ENCODE measurements at places on chromosomes 2 and 18.
A peak's percentile ranks its signal among the peaks of the same experiment; 100 is the strongest.

GRCh38 chr18:26574958-26575864, 26.9 kb upstream of the KCTD1 start:
- DNase-seq: no peak

- no peak for DNase-seq
Observed at GRCh38 chr2:39733070-39733674, 45.9 kb downstream of the THUMPD2 start.

DNA sequence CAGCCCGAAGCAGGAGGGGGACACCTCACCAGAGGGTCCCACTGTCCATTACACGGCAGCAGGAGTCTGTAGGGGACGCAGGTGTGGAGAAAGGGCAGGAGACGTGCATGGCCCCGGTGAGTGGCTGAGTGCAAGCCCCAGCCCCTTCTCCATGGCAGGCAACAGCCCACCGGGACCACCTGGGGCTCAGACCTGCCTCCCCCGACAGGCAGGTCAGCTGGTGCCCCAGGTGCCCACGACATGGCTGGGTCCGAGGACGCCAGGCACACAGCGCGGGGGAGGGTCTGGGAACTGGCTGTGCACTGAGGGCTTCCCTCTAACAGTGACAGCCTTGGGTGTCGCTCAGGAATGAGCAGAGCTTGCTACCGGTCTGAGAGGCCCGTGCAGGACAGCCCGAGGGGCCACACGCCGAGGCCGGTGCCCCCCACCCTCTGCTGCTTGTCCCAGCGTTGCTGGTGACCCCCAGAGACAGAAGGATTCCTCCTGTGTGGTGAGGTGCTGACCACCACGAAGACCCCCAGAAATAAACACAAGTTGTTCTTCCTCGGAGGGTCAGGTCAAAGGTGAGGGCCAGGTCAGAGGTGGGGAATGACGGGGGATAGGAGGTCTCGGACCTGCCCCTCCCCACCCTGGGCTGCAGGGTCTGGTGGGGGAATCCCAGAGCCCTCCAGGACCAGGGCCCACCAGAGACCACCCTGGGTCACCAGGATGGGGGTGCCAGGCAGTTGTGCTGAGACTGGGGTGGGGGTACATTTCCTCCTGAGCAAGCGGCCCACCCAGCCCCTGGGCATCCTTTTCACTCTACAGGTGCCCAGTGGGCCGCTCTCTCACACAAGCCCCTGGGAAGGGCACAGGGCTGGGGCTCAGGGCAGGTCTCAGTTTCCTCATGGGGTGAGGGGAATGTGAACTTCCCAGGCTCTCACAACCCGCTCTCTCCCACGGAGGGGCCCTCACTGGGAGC, 50.6 kb downstream of the SLC66A2 start:
- DNase-seq: no peak

GRCh38 chr2:88247531-88247930, 77.4 kb downstream of the THNSL2 start:
- DNase-seq: no peak

DNA sequence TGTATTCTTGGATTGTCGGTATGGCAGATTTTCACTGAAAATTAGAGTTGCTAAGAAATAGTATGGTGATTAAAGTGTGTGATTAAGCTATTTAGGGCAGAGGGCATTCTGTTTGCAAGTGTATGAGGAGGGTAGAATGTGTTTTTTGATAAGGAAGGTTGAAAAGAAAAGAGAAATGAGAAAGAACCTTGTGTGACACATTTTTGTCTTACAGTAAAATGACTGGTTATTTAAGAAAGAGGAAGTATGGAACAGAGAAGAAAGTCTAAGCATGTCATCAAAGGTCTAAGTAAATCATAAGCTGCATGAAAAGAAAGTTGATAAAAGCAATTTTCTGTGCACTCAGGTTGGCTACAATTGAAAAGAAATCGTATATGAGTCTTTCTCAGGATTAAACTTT, 5.2 kb upstream of the RSAD2 start:
- no peak for DNase-seq

DNA sequence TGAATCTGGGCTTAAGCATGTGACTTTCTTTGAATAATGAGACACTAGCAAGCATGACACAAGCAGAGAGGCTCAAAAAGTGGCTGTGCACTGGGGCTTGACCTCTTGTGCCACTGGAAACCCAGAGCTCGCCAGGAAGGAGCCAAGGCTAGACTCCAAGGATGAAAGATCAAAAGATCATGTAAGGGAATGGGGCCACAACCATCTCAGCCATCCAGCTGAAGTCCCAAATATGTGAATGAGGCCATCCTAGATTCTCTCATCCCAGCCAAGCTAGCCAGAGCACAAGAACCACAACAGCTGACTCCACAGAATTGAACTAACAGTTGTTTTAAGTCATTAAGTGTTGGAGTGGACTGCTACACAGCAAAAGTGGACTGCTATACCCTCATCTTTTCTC, 288.1 kb downstream of the CCDC178 start:
- no peak for DNase-seq

DNA sequence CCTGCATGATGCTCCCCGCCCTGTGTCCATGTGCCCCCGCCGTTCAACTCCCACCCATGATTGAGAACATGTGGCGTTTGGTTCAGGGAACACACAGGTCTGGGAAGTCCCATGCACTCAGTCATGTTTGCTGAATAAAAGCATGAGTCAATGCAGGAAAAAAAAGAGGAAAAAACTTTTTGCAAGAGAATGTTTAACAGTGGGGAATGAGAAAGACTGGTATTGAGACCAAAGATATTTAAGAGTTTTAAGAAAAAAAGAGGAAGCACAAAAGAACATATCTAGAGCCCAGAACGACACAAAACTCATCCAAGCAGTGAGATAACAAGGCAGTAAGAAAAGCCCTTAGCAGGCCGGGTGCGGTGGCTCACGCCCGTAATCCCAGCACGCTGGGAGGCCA, 279.2 kb upstream of the THSD7B start:
- DNase-seq: no peak

DNA sequence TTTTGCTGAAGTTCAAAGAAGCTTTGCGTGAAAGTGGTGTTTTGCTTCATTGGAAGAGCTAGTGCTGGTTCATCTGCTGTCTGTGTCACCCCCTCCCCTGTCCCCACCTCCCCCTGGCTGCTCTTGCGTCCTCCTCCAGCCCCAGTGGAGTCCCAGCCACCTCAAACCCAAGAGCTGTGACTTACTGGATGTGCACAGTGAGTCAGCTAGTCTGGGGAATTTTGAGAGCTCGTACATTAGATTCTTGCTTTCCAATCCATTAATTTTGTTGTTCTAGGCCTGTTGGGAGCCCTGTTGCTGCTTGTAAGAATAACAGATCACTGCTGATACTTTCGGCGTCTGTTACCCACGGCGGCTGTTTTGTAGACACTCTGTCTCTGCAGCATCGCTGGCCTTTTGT, 412.1 kb downstream of the TSN start:
- DNase-seq: no peak

DNA sequence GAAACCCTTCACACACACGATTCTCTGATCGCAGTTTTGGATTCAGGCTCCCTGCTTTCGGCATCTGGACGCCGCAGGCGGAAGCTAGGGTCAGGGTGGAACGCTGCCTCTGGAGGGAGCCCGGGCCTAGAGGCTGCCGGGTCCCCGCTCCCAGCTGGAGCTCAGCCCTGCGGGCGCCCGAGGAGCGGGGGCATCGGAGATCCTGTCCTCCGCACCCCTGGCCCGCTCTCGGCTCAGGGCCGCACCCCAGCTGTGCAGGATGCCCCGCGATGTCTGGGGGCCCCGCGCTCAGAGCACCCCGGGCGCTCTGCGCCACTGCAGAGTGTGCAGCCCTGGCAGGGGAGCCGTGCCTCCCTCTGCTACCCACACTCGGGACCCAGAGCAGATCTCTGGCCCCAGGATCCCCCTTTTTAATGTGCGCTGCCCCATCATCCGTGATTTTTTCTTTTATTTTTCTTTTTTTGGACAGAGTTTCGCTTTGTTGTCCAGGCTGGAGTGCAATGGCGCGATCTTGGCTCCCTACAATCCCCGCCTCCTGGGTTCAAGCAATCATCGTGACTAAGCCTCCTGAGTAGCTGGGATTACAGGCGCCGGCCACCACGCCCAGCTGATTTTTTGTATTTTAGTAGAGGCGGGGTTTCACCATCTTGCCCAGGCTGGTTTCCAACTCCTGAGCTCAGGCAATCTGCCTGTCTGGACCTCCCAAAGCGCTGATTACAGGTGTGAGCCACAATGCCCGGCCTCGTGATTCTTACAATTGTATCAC, 54.8 kb upstream of the TUBA3E start:
- no peak for DNase-seq

GRCh38 chr18:38025433-38026038, 459.9 kb upstream of the CELF4 start:
- DNase-seq: no peak

- DNase-seq: no peak
Observed at GRCh38 chr2:239716536-239717318, 308.4 kb downstream of the NDUFA10 start.

DNA sequence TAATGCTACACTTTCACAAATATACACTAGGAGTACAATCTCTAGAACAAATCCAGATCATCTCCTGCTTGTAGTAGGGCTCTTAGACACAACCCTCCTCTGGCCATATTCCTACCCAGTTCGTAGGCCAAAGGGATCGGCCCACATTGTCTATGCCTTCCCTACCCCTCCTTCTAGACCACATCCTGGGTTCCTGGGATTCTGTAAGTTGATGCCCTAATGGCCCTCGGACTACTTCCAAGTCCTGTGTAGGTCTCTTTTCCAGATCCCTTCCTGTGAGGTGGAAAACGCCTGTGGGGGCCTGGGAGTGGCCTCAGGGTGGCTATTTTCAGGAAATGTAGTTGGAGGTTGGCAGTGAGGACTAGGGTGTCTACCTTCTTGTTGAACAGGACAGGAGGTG, 289.7 kb downstream of the ZNF385B start:
- no peak for DNase-seq

DNA sequence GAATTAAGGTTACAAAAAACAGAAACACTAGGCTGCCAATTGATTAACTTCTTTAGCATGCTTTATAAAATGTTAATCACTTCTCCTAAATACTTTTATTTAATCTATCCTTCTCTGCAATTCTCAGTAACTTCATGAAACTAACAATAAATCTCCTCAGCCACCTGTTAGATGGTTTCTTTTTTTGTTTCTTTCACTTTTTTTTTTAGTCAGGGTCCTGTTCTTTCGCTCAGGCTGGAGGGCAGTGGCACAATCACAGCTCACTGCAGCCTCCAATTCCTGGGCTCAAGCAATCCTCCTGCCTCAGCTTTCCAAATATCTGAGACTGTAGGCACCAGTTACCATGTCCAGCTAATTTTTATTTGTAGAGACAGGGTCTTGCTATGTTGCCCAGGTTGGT, 213.4 kb upstream of the STK17B start:
- DNase-seq: no peak

- no peak for DNase-seq
Observed at GRCh38 chr2:72947952-72948830, 30.9 kb downstream of the EMX1 start.

- no peak for DNase-seq
Observed at GRCh38 chr2:54107455-54107764, 8.0 kb upstream of the ACYP2 start.

DNA sequence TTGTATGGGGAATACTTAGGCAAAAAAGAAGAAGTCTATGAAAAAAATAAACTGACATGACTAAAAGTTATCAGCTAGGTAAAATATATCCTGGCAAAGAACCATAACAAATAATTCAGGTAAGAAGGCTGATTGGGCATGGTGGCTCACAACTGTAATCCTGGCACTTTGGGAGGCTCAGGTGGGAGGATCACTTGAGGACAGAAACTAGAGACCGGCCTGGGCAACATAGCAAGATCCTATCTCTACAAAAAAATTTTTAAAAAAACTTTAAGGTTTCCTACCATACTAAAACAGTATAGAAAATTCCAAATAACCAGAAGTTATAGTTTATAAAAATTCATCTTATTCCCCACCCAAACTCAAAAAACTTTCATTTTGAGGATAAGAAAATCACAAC, 10.8 kb downstream of the NCKAP1 start:
- DNase-seq: no peak

GRCh38 chr2:66446941-66447340, 12.0 kb downstream of the MEIS1 start:
- no peak for DNase-seq

GRCh38 chr2:12155303-12156051, 409.0 kb downstream of the LPIN1 start:
- no peak for DNase-seq

GRCh38 chr18:8499810-8500675, 109.2 kb upstream of the RAB12 start:
- DNase-seq: no peak

DNA sequence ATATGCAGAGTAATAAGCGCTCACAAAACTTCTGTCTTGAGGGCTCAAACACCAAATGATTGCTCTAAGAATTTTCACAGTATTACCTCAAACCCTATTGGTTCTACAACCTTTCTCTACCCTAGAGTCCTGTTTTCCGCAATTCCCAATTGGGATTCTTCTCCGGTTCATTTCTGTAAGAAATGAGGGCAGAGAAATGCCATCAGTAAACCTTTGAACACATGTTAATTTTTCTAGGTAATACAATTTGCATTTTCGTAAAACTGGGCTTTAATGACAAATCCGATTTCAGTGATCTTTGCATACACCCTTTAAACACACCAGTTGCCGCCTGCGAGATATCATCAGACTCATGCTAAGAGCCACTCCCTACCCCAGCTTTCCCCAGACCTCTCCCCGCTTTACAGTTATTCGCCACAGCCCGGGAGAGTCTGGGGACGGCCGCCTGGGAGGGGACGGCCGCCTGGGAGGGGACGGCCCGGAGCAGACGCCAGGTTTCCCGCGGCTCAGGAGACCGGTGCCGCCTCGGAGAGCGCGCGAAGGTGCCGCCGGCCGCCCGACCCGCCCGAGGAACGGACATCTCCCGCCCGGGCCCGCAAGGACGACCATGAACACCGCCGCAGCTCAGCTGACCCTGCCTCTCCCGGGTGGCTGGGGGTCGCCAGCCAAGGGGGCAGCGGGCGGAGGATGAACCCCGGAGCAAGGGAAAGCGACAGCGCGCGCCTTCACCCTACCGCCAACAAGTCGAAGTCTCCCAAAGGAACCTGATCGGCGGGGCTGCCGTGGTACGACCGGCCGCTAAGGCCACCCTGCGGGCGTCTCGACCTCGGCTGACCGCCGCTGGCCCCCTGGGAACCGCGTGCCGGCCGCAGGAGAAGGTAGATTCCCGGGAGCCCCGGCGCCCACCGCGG, 463 bp downstream of the SMC6 start:
- peak; percentile 21 for DNase-seq

GRCh38 chr2:112902816-112903215, 8.1 kb upstream of the IL37 start:
- no peak for DNase-seq

DNA sequence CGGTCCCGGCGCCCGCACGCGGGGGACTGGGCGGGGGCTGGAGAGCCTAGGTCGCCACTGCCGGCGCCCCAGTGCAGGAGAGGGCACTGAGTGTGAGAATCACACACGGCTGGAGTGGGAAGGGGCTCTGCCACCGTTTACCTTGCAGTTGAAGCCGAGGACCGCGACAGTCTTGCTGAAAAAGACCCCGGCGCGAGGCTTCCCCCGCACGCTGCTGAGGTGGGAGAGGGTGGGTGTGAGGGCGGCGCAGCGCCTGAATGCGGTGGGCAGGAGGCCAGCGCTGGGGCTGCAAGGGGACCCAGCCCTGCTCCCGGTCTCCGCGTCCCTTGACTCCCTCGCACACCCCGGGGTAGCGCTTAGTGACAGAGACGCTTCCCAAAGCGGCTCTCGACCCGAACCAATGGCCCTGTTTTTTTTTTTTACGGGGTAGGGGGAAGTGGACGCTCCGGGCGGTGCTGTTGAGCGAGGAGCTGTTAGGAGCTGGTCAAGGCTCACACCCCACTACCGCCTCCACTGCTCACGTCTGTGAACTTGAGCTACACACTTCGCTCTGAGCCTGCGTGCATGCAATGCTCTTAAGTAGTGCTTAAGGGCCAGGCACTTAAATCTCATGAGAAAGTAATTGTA, 794 bp downstream of the NOTO start:
- no peak for DNase-seq

GRCh38 chr2:51778806-51779205, 746.9 kb upstream of the NRXN1 start:
- DNase-seq: no peak
